ENCODE measurements at places on chromosomes 4 and X.

- DNase-seq, result no peak
Measured at GRCh38 chrX:23263892-23264291, 70.8 kb upstream of the PTCHD1 start.

GRCh38 chr4:169658975-169659715 is 38.8 kb downstream of the CLCN3 start:
- no peak for DNase-seq

- DNase-seq, result no peak
Measured at GRCh38 chrX:104854188-104854587, 288.2 kb downstream of the IL1RAPL2 start.

GRCh38 chrX:10198254-10198653 is 41.5 kb downstream of the CLCN4 start:
- DNase-seq, result no peak

- DNase-seq, result no peak
Measured at GRCh38 chr4:26337612-26338011, 16.8 kb downstream of the RBPJ start.

DNA sequence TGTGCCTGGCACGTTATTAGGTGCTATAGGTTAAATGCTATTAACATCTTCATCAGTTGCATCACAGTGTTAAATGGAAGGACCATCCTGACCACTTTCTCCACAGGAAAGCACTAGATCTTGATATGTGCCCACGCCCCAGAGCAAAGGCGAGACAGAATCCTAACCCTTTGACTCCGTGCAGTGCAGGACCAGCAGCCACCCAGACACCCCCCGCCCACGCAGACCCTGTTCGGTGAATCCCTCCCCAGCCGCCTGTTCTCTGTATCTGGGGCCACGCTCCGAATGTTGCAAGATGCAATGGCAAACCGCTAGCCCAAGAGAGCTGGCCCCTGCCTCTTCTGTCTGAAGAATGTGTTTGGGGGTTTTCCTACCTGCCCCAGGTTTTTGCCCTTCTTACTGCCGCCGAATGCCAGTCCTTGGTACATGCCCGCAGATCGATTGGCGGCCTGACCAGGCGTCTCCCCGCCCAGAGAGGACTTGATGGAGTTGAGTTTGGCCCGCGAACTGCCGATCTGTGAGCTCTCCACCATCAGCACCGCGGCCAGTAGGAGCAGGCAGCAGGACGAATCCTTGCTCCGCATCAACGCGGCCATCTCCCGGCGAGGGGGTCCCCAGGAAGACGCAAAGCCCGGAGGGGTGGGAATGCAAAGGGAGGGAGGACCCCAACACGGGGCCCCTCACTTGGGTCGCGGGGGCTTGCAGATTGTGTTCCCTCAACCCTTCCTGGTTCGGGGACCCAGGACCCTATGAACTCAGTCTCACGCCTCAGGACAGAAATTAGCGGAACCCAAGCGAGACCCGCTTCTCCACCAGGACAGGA is 906 bp downstream of the DKK2 start:
- no peak for DNase-seq

GRCh38 chr4:154292589-154292988 is 199.0 kb downstream of the DCHS2 start:
- DNase-seq, result no peak

- DNase-seq, result no peak
Measured at GRCh38 chr4:182206266-182206665, 36.9 kb upstream of the TENM3 start.

DNA sequence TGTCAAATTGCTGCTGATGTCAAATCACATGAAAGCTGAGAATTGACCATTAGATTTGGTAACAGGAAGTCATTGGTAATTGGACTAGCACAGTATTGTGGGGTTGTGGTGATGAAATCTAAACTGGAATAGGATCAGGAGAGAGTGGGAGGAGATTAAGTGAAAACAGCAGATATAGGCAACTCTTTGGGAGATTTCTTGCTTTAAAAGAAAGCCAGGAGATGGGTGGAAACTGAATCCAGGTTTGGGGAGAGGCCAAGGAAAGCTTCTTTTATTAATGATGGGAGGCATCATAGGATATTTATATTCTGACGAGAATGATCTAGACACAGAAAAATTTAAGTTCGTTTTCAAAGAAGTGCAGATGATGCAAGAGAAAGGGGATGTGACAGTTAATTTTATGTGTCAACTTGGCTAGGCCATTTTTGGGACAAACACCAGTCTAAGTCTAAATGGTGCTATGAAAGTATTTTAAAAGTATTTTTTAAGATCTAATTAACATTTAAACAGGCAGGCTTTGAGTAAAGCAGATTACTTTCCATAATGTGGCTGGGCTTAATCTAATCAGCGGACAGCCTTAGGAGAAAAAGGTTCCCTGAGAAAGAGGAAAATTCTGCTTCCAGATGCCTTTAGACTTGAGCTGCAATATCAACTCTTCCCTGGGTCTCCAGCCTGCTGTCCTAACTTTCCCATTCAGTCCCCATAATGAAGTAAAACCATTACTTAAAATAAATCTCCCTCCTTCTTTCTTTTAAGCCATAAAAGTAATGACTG is 24.7 kb downstream of the SEC24D start:
- no peak for DNase-seq

- DNase-seq, result no peak
Measured at GRCh38 chr4:26271703-26272102, 49.1 kb upstream of the RBPJ start.

DNA sequence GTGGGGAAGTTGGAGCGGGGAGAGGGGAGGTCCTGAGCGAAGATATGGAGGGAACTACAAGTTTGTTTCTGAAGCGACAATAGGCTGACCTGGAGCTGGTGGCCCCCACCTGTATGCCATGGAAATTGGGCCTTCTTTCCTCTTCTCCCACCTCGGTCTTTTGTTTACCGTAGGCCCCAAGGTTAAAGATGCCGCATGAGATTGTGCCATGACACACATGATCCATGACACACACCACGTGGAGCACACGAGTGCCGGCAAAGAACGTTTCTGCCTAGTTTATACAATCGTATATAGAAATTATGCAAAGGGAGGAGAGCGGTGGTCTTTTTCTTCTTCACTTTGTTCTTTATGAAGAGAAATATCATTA is 408 bp downstream of the TMEM33 start:
- no peak for DNase-seq

DNA sequence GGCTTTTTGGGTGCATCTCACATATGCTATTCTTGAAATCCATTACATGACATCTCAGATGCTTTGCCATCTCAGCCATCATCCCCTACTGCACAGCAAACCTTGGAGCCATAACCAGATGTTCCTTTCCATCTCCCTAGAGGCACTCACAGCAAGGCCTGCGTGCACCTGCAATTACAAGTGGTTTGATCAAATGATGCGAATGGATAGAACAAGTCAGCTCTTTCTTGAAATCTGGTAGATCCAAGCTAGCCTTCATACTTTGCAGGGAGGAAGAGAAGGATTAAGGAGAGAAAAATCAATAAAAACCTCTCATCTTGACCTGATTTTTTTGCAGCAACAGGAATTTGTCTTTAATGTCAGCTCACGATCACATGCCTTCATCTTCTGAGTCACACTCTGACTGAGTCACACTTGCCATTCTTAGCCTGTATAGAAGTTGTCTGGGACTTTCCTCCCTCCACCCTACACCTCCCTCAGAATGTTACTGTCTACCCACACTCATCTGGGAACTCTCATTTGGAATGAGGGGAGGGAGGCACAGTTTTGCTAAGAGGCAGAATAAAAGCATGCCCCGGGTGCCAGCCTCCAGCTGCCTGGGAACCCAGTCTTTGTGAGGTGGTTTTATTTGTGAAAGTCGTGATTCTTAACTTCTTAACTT is 11.9 kb upstream of the TRIML1 start:
- no peak for DNase-seq

DNA sequence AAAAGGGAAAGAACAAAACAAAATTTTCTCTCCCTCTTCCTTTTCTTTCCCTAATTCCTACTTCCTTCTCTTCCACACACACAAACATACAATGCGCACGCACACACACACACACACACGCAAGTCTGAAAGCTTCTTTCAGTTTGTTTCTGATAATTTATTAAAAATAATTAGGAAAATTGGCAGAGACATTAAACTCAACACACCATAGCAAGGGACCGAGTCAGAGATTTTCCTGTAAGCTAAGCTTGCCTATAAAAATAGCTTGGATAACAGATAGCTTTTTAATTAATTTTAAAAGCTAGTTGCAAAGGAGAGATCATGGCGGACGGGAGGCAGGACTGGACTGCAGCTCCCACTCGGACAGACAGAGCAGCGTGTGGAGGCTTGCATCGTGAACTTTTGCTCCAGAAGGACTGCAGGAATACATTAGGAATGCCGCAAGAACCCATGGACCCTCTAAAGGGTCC is 92.6 kb upstream of the MAPK10 start:
- no peak for DNase-seq

- DNase-seq, result no peak
Measured at GRCh38 chrX:38804432-38804681, 3.1 kb downstream of the MID1IP1 start.

DNA sequence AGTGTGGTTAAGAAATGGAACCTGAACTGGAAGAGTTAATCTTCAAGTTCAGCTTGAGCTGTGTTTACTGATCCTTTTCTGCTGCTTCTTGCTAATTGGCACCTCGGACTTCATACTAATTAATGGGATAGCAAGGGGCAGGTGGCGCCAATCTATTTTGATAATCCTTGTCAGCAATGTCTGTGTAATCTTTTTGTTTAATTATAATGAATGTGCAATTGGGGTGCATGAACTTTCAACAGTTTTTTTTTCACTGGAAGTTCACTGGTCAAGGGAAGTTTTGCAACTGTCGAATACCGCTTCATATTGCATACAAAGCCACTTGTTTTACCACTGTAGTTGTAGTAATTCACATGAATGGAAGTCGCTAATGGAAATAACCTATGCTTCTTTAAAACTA is 261.0 kb downstream of the BMPR1B start:
- DNase-seq, result no peak

DNA sequence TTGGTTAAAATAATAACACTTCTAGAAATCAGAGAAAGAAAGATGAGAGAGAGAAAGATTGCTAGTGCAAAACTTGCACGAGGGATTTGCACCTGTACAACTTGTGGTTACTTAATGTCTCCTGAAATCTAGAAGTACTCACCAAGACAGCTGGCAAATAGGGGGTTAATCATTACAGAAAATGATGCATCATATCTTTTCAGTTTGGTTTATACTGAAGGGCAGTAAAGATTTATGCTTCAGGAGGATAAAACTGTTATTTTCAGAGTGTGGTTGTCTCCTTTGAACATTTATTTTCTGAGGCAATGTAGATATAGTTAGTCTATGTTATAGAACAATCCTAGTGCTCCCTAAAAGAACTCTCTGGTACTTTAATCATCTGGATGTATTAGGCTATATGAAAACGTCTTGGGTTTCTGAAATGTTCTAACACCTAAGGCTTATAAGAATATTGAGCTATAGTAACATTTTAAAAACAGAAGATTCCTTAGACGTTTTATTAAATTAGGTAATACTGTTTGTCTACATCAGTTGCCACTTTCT is 13.3 kb downstream of the ATOH1 start:
- no peak for DNase-seq

DNA sequence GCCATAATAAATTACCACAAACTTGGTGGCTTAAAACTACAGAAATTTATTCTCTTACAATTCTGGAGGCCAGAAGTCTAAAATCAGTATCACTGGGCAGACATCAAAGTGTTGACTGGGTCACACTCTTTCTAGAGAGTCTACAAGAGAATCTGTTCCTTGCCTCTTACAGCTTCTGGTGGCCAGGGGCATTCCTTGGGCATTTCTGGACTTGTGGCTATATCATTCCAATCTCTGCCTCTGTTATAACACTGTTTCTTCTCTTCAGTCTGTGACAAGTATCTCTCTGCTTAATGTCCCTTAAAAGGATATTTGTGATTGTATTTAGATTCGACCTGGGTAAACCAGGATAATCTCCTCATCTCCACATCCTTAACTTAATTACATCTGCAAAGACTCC is 207.3 kb upstream of the DCAF8L1 start:
- no peak for DNase-seq

- no peak for DNase-seq
Measured at GRCh38 chr4:161554372-161554990, 609.3 kb downstream of the FSTL5 start.

DNA sequence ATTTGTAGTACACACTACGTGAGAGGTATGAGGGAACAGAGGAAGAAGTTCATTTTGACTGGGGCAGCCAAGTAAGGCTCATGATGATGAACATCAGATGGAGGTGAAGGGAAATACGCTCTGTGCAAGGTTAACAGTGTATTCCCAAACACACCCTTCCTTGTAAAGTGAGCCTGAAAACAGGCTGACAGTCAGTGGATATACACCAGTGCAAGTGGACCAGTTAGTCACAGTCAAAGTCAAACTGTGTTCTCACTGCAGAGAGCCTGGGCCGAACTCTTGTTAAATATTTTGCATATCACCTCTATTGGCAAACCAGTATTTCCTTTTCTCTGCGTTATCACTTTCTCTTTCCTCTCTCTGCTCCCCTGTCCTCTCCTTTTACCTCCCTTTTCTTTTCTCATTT is 23.4 kb upstream of the RHOH start:
- DNase-seq, result no peak

DNA sequence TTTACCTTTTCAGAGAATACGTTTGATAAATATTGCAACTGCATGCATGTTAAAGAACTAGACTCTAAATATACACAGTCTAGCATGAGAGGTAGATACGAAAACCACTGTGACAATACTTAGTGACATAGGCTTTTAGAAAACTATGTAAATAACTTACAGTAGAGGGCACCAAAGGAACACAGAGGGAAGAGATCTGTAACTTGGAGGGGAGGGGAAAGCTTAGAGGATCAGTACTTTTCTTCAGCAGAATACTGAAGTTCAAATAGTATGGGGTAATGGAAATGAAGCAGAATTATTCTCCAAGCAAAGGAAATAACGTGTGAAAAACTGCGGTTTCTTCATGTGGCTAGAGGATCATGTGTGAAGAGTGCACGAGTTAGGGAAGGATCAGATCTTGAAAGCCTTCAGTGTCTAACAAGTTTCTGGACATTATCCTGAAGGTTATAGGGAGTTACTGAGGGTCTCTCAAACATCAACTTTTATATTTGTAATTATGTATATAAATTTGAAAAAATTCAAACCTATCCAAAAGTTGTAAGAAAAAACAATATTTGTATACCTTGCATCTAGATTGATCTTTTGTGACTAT is 264.3 kb downstream of the NPFFR2 start:
- DNase-seq, result no peak

- no peak for DNase-seq
Measured at GRCh38 chrX:36974911-36975310, 33.3 kb upstream of the FAM47C start.

DNA sequence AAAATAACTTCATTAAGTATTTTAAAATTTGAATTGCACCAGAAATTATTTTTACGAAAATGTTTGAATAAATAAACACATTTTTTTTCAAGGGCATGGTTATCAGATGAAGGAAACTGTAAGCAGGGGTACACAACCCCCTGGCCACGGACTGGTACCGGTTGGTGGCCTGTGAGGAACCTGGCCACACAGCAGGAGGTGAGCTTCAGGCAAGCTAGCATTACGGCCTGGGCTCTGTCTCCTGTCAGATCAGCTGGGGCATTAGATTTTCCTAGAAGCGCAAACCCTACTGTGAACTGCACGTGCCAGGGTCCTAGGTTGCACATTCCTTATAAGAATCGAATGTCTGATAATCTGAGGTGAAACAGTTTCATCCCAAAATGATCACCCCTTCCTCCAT is 1499.7 kb upstream of the AGA start:
- DNase-seq, result no peak

All from GOT3 (cell line).